Right atrium auricular region (tissue), 2 donors: ENCODE measurements at places on chromosomes 7 and 10. TPM values are rescaled to one million over a fixed set of nuclear protein-coding genes. Genes with fewer than 3 reads are reported as not detected.

GRCh38 chr7:155371884-155372781 lies 74.5 kb downstream of the INSIG1 start:
- DNase-seq, result no peak

DNA sequence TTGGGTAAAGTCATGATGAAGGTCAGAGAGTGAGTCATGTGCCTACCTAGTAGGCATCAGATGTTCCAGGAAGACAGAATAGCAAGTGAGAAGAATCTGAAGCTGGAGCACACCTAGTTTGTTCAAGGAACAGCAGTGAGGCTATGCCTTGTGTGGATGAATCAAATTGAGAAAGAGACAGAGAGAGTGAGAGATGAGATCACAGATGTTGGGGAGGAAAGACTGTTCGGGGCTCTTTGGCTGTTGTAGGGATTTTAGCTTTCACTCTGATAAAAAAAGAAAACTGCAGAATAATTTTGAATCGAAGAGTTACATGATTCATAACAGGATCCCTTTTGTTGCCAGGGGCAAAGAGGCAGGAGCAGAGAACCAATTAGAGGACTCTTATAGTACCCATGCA lies 6.3 kb downstream of the LIPF start:
- DNase-seq, result no peak

DNA sequence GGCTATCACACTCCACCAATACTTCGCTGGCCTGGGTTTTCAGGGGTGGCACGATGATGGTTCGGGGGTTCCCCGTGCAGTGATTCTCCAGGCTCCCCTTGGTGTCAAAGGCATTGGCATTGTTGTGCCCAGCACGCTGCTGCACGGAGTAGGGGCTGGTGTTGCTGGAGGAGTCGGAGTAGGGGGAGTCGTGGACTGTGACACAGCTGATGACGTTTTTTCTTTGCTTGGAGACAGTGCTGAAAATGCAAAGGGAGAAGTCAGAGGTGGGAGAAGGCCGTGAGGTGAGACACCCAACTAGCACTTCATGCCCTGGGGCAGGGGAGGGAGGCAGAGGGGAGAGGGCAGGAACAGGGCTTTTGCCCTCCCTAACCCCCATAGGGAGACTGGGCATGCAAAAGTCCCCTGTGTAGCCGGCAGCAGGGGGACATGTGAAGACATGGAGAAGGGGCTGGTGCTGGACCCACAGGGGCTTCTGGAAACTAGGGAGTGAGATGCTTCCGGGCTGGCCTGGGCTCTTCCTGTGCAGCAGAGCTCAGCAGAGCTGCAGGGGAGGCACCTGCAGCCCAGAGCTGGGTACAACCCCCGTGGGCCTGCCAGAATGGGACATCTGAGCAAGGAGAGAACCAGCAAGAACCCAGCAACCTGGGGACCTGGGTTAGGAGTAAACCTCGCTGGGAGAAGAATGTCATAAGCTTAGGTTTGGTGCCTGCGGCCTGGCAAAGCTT lies 60.5 kb downstream of the CLEC2L start:
- DNase-seq, result peak; percentile 18

DNA sequence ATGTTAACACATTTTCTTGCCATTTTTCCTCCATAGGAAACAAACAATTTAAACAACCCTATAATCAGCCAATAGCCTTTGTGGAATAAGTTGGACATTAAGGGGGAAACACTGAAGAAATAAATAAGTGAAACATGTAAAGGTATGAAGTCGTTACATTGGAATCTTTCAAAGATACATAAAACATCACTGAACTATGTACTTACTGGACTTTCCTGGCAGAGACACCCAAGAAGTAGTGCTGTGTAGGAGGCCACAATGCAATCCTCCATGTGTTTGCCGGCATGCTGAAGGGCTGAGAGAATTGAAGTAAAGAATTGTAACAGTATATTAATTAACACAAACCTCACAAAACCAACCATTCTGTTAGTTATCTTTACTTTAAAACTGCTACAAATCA lies 76.5 kb upstream of the GRID1 start:
- no peak for DNase-seq

DNA sequence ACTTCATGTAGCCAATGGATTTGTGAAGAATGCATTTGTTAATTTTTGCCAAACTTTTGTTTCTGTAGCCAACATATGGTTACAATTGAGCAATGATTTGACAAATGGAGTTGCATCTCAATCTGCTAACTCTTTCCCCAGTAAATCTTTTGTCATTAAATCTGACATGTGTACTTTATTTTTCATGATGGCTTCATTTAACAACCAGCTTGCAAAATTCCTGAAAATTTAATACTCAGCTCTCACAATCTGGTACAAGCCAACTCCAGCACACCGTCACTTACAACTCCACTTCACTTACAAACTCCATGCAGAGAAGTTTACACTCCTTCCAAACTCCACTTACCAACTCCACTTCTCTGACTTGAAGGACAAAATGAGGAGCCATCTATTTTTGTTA lies 26.5 kb upstream of the HIBADH start:
- no peak for DNase-seq

GRCh38 chr7:157653827-157654207 lies 317.0 kb downstream of the DNAJB6 start:
- DNase-seq, result no peak

DNA sequence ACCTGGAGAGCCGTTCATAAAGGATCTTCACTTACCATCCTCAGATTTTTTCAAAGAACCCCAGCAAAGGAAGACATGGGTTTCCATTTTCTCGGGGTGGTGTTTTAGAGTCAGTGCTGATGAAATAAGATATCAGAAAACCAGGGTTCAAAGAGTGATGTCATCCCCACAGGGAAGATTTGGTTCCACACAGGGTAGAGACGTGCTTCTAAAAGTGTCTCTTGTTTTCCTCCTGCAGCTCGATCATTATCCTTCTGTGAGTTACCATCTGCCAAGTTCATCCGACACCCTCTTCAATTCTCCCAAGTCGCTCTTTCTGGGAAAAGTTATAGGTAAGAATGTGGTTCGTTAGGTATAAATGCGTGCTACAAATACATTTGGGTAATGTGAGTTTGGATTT lies 323.8 kb upstream of the C7orf33 start:
- DNase-seq, result no peak

- no peak for DNase-seq
Observed at GRCh38 chr10:71805776-71806703, 32.7 kb upstream of the VSIR start.

GRCh38 chr10:72013202-72013945 lies 49.2 kb downstream of the CHST3 start:
- DNase-seq, result no peak

DNA sequence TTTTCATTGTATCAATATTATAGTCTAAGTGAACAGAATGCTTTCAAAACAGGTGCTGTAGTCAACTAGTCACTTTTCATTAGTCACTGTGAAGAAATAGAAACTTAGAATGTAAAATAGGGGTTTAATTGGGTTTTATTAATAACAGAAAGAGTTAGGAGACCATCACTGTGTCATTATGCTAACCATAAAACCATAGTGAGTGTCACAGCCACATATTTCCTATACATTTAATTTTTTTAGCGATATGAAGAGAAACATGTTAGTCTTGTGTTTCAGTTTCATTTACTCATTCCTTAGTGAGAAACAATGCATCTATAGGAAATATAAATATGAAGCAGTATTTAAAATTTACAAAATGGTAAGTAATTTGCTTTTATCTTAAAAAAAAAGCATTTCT lies 22.2 kb downstream of the SPAG6 start:
- no peak for DNase-seq

DNA sequence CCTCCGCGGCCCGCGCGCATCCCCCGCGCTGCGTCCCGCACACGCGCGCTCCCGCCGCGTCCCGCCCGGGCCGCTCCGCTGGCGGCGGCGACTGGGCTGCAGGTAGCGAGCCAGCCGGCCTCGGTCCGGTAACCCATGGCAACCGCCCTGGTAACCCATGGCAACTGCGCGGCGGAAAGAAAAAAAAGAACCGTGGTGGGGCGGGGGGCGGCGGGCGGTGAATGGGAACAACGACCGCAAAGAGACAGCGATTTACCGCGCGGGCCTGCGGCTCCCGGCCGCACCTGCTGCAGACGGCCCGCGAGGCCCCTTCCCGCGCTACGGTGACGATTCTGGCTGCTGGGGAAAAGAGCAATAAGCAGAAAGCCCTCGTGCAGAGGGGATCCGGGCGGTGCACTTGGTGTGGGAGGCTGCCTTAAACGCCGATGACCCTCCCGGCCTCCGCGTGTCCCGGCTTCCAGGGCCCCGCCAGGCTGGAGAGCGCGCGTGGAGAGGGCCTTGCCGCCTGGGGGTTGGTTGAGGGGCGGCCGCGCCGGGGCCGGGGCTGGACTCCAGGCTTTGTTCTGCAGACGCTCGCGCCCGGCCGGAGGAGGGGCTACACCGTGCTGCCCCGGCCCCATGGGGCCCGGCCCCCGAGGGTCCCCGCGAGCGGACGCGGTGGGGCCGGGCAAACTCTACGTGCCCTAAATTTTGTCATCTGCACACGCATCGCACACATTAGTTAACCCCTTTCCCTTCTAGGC lies 84.7 kb downstream of the SNX10 start:
- no peak for DNase-seq

Gene CHCHD1
- 32.7 TPM for total RNA-seq

Gene SPACDR
- total RNA-seq, result not detected

Gene PDZD8
- 29.4 TPM for total RNA-seq

Gene GDF2
- not detected for total RNA-seq

Gene SMKR1
- not detected for total RNA-seq

Gene NODAL
- not detected for total RNA-seq

Gene OLAH
- total RNA-seq, result 0.24 TPM

Gene EGR2
- 2.1 TPM for total RNA-seq
